CD4-positive, alpha-beta T cell treated with Interleukin-15 for 1 hour (primary cell): ENCODE measurements at places on chromosomes 12 and 14.
A peak's percentile ranks its signal among the peaks of the same experiment; 100 is the strongest.

GRCh38 chr14:67311868-67312267 is 47.7 kb downstream of the ATP6V1D start:
- no peak for DNase-seq

DNA sequence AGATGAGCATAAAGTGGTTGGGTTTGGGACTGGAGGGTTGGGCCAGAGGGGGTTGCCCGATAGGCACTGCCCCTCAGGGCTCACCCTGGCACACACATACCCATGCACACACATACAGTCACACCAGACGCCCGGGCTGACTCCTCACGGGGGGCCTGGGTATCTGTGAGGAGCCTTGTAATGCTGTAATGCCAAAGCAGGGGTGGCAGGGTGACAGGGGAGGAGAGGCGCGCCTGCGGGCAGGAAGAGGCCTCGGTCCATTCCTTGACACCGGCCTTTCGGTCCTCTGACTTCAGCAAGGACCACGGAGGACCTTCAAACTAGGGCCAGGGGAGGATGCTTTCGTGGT is 375 bp downstream of the FAIM2 start:
- no peak for DNase-seq

DNA sequence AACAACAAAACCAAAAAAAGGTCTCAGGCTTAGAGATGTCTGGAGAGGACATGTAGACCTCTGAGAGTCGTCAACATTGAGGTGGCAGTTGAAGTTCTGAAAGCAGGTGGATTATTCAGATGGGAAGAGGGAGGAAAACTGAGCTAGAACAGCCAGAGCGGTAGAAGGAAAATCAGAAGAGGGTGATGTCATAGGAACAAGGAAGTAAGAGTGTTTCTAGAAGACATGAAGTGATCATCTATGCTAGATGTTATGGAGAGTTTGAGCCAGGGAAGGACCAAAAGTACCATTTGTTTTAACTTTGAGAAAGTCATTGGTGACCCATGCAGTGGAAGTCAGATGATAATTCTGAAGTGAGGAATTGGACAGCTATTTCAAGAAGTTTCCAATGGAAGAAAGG is 316.2 kb upstream of the RGS6 start:
- no peak for DNase-seq

DNA sequence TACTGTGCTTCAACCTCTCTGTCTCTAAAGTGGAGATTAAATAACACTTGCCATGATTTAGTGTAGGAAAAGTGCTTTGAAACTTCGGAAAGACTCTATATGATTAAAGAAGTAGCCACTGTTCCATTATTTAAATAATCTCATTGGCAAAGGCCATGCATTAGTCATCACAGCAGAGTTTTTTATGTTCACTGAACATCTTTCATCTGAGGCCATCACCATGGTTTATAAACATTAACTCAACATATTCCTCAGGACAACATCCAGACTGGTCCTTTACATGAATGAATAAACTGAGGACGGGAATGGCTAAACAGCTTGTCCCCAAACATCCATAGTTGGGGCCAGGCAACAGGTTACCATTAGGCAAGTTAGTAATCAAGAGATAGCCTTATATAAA is 124.6 kb upstream of the FRMD6 start:
- DNase-seq: no peak

- peak; percentile 43 for DNase-seq
Measured at GRCh38 chr12:49017891-49018260, 700 bp downstream of the PRKAG1 start.

DNA sequence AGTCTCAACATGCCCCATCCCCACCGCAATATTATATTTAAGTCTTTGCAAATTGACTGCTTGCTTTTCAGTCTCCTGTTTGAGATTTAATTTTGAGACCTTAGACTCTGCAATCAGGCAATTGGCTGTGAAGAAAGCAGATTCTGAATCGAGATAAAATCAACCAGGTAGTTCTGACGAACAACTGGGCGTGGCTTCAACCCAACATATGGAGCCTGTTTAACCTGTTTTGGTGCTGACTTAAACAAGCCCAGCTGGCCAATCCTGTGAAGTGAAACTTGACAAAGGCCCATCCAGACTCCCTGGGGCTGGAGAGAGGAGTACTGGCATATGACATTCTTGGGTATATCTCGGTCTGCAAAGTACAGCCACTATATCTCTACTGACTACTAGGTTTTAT is 9.8 kb upstream of the CIPC start:
- DNase-seq: no peak

- DNase-seq: no peak
Measured at GRCh38 chr14:79587875-79588274, 623.4 kb downstream of the DIO2 start.

- DNase-seq: peak; percentile 24
Measured at GRCh38 chr14:57390806-57391516, 575 bp downstream of the NAA30 start.

GRCh38 chr12:13258717-13259119 is 62.2 kb downstream of the EMP1 start:
- no peak for DNase-seq

DNA sequence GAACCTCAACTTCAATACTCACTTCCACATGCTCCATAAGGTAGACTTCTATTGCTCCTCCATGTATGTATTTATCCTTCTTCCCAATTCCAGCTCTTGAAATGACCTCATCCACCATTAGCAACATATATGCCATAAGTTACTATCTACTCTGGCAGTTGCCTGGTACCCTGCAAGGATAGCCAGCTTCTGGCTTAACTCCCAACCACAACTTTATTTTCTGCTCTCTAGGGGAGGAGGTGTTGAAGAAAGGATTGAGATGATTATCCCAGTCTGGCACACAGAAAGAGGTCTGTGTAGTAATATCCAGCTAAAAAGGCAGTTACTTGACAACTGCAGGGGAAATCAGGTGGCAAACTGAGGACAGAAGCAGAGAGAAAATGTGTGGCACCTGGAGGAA is 71.5 kb upstream of the MDM1 start:
- DNase-seq: no peak

GRCh38 chr12:90940872-90941499 is 14.0 kb downstream of the CCER1 start:
- DNase-seq: no peak

GRCh38 chr12:94380507-94380906 is 79.2 kb downstream of the CEP83 start:
- no peak for DNase-seq

DNA sequence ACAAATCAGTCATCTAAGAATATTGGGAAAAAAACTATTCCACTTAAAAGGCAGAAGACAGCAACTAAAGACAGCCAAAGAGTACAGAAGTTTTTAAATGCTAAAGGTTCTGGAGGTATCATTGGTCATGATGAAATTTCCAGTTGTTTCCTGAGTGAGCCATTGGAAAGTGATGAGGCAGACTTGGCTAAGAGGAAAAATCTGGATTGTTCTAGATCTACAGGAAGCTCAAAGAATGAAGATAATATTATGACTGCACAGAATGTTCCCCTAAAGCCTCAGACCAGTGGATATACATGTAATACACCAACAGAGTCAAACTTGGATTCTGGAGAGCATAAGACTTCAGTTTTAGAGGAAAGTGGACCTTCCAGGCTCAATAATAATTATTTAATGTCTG is 22.8 kb downstream of the GALNT4 start:
- no peak for DNase-seq

- no peak for DNase-seq
Measured at GRCh38 chr12:24854017-24854416, 94.9 kb downstream of the BCAT1 start.

- DNase-seq: no peak
Measured at GRCh38 chr14:22282949-22283348, 306.1 kb downstream of the DAD1 start.

DNA sequence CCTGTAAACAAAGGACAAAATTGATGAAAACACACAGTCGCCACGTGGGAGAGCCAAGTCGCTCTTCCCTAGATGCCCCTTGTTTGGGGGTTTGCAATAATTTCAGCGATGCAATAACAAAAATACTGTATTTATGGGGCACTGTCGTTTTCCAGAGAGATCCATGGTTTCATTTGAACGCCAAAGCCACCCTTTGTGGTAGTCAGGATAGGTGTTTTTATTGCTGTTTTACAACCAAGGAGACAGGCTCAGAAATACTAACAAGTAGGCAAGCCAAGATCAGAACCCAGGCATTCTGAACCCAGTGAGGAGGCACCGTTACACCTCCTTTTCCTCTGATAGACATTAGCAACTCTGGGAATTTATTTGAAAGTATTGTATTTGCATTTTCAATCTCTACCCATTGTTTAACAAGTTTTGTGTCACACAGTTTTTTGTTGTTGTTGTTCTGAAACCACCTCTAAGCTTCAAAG is 831 bp upstream of the BTBD7 start:
- DNase-seq: no peak

DNA sequence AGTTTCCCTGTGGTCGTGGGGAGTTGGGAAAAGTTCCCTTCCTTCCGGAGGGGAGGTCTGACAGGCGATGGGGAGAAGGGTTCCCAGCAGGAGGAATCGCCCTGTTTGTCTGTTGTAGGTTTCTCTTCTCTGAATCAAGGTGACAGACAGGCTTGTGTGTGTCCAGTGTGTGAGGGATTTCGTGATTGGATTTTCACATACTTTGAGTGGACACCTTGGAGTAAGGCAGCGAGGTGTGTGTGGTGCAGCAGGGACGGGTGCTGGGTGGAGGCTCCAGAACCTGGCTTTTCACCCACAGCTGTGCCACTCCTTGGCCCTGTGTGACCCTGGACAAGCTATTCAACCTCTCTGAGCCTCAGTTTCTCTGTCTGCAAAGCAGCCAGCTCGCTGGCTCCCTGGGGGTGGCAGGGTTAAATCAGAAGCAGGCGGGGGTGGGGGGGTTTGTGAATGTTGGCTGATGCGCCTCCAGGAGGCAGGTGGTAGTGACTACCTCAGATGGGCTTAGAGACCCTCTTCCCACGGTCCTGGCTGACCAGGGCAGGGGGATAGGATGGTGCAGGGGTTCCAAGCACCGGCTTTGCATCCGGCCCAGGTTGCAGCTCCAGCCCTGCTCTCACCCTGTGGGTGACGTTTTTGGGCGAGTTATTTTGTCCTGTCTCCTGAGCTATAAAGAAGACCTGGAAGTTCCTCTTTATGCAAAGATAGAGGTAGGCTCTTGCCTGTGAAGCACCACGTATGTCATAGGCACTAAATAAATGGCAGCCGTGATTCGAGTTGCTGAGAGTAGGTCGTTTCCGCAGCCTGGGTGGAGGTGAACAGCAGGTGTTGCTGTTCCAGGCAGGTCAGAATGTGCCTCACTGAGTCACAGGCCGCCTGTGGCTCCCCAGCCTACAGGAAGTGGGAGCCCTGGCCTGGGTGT is 679 bp downstream of the BDKRB2 start:
- no peak for DNase-seq

- DNase-seq: no peak
Measured at GRCh38 chr12:54075409-54075808, 21.8 kb downstream of the HOXC4 start.

GRCh38 chr12:52947738-52948423 is 1.0 kb upstream of the KRT18 start:
- no peak for DNase-seq

DNA sequence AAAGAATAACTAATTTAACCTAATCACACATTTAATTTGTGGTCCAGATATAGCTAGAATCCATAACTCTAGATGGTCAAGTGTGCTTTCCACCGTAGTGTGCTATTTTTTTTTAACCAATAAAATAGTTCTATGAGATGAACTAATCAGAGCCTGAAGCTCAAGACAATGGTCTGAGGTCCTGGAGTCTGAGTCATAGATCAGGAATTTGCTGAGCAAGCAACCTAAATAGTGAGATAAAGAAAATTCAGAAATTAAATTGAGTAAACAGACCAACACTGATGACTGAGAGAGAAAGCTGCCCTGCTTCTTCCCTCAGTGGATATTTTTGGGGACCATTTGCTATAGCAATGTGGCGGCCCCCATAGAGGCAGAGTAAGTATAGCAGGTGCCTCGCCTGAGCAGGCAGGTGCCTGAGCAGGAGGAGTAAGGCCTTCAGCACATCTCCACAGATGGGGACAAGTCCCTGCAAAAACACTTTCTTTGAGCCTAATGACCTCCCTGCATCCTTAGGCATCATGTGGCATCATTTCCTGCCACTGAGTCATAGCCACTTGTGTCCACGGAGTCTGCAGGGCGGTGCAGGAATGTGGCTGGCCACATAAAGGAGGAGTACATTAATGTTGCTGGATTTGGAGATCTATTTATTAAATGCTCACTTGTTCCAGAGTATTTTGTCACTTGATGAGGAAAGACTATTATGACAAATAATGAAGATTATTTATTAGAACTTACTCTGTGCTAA is 13.9 kb upstream of the CLEC4E start:
- no peak for DNase-seq

- no peak for DNase-seq
Measured at GRCh38 chr12:104426926-104427546, 29.7 kb upstream of the CHST11 start.

- DNase-seq: no peak
Measured at GRCh38 chr12:108648371-108648770, 14.7 kb upstream of the SELPLG start.

- DNase-seq: no peak
Measured at GRCh38 chr12:50065726-50066310, 8.4 kb downstream of the ASIC1 start.

- DNase-seq: no peak
Measured at GRCh38 chr12:59808317-59808910, 212.6 kb downstream of the SLC16A7 start.

DNA sequence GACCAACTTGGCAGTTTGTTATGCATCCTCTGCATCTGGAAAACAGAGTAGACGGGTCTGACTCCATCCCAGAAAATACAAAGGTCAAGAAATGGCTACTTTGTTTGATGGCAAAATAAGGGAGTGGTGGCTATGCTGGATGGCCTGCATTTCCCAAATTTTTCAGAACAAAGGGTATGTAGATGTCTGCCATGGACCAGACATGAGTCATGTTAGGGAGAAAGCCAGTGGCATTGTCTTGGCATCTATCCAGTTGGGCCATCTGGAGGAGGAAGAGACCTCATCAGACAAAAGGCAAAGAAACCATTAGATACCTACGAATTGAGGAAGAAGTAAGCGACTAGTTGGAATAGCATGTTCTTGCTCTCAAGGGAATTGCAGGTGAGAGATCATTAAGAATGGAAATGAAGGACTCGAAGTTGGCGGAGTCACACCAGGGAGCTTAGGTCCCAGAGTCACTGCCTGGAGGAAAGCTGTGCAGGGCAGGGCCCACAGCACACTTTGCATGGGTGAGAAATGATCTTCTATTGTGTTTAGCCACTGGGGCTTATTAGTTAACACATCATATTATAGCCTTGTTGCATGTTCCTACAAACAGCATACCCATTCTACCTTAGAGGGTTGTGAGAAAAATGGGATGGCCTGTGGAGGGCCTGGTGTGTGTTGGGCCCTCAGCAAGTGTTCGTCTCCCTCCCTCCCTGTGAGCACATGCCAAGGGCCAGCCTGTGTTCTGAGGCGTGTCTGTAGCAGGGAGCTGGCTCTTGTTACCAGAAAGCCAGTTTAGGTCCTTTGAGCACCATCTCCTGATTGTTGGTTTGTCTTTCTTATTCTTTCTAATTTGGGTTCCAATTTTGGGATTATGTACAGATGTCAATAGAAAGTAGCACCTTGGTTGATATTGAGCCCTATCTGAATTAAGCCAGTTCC is 119.4 kb downstream of the KTN1 start:
- no peak for DNase-seq

- DNase-seq: no peak
Measured at GRCh38 chr12:6963016-6963731, 7.3 kb downstream of the PHB2 start.
